Daoy (cell line): ENCODE measurements at places on chromosomes 1 and 21.

DNA sequence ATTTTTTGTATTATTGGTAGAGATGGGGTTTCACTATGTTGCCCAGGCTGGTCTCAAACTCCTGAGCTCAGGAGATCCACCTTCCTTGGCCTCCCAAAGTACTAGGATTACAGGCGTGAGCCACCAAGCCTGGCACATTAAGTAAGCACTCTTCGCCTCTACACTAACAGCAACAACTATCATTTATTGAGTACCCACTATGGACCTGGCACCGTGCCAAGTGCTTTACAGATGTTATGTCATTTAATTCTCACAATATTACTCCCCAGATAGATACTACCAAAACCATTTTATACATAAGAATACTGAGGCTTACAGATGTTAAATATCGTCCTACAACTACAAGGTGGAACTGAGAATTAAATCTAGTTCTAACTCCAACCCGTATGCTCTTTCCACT, 50.1 kb downstream of the TUT4 start:
- no peak for DNase-seq

DNA sequence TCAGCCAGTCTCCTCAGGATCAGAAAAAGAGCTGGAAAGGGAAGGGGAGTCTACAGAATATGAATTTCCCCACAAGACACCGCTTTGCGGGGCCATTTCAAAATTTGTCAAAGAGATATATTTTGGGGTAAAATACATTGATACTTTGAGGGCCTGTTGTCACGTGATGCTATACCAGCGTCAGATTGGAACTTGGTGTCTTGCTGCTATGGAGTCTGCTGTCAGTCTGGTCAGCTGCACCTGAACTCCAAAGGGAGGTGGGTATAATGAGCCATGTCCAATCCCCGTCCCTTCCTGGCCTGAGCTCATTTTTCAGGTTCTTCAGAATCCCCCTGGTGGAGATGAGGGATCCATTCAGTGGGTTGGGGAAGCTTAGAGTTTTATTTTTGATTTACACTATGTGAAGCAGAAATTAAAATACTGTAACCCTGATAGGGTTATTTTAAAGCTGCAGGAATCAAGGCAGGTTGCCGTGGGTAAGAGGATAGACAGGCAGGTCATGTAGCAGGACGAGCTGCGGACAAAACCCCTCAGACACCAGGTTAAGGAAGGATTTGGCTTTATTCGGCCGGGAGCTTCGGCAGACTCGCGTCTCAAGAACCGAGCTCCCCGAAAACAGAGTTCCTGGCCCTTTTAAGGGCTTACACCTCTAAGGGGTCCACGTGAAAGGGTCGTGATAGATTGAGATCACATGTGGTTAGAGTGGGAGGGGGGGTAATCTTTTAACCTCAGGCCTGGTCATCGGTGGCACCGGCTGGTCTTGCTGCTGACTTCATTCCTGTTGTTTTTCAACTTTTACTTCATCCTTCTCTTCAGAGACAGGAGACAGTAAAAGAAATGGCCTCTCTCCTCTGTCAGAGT, 2.2 kb upstream of the POFUT2 start:
- peak; percentile 11 for DNase-seq

DNA sequence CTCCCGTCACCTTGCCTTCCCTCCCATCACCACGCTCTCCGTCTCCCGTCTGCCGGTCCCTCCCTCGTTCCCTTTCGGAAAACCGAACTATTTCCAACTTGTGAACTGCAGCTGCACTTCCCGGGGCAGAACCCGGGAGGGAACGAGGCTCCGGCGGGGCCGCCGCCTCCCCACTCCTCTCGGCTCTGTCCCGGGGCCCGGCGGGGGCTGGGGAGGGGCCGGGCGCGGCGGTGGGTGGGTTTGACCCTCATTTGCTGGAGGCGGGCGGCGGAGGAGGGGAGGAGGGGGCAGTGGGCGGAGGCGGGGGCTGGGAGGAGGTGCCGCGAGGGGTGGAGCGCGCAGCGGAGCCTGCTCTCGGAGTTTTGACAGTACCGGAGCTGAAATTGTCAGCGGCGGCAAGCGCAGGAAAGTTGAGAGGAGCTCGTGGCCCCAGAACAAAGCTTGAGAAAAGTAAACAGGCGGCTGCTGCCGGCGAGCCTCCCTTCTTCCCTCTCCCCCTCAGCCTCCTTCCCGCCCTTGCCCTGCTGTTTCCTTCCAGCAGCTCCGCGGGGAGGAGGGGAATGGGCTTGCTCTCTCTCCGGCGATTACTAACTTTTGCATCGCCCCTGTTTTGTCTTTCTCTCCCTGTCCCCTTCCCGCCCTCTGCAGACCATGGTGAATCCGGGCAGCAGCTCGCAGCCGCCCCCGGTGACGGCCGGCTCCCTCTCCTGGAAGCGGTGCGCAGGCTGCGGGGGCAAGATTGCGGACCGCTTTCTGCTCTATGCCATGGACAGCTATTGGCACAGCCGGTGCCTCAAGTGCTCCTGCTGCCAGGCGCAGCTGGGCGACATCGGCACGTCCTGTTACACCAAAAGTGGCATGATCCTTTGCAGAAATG, 2.9 kb downstream of the LMO4 start:
- peak; percentile 80 for DNase-seq

DNA sequence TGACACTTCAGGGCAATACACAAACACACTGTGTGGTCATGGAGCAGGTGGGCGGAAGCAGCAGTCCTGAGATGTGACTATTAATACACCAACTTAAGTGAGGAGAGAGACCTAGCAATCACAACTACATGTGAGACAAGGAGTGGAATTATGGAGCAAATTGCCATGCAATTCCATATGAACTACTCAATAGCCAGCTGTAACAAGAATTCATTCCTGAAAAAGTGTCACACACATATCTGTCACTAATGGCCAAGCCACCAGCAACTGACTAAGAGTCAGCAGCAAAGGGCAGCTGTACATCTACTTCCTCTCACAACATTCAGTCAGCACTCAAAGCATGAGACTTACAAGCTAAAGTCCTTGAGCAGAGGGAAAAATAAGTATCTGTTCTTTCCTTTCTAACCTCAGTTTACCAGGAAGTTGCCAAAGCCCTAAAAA, 46.2 kb downstream of the GPR3 start:
- no peak for DNase-seq

- DNase-seq = no peak
Measured at GRCh38 chr1:36773827-36774541, 260.3 kb downstream of the GRIK3 start.

GRCh38 chr1:184882957-184883815, 91.1 kb downstream of the NIBAN1 start:
- DNase-seq = no peak

GRCh38 chr1:161718559-161719324, 2.6 kb upstream of the FCRLB start:
- no peak for DNase-seq

GRCh38 chr21:32940079-32941014, 85.4 kb upstream of the OLIG2 start:
- DNase-seq = peak; percentile 71

- DNase-seq = peak; percentile 70
Measured at GRCh38 chr1:98940722-98941079, 64.0 kb downstream of the PLPPR5 start.

GRCh38 chr1:49293016-49293415, 516.3 kb upstream of the BEND5 start:
- no peak for DNase-seq

DNA sequence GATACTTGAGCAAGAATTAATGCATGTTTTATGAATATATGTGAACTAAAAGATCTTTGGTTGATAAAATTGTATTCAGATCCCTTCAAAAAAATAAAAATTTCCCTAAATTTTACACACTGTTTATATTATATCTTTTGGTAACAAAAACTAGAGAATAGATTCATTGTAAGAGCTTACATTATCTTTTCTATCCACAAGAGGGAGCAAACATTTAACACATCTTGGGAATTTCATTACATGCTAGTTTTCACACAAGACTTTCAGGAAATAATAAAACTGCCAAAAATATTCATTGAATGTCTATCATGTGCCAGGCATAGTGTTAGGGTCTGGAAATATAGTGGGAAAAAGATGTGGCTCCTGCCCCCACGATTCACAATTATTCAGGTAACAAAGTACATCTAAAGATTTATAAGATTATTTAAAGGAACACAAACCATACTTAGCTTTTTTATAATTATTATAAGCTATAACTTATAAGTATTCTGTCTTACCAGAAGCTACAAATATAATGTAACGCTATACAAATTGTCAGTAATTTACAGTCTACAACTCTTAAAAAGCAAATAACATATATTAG, 30.6 kb downstream of the FAF1 start:
- DNase-seq = no peak

- no peak for DNase-seq
Measured at GRCh38 chr1:41362357-41362721, 1.1 kb downstream of the FOXO6 start.

DNA sequence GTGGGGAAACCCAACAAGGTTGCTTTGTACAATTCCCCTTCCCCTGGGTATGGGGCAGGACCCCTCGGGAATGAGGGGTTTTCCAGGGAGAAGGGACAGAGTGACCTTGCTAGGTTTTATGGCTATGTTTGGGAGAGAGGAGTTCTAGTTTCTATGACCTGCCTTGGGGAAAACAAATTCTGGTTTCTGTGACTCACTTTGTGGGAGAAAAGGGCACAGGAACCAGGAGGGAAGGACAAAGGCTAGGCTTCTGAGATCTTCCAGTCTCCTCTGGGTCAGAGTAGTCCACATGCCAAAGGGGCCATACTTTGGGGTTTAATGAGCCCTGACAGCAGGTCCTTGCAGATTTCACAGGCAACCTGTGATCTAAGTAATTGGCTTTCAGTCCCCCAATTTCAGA, 5.5 kb upstream of the PTGER3 start:
- DNase-seq = no peak

GRCh38 chr1:6440198-6441126, 15.9 kb downstream of the ESPN start:
- peak; percentile 85 for DNase-seq

DNA sequence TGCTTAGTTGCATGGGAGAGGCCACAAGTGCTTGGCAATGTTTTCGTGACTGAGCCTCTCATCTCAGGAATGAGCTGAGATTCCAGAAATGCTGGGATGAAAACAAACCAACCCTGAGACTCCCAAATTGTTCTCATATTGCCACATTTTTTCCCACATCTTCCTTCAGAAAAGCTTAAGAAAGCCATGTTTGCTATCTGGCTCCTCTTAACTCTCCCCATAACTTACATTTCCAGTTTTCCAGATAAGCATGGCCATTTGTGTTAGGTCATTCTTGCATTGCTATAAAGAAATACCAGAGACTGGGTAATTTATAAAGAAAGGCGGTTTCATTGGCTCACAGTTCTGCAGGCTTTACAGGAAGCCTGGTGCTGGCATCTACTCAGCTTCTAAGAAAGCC, 17.2 kb downstream of the DSCAM start:
- DNase-seq = no peak

DNA sequence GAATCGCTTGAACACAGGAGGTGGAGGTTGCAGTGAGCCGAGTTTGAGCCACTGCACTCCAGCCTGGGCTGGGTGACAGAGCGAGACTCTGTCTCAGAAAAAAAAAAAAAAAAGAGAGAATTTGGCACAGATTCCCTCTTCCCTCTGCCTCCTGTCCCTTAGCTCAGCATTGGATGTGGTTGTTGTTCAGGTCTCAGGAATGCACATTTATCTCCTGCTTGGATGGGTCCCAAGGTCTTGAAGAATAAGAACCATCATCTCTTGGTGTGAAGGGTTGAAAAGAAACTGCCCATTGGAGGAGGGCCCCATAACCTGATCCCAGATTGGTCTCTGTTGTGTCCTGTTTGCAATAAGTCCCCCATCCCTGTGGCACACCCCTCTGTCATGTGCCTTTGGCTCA, 34.9 kb downstream of the UBIAD1 start:
- DNase-seq = no peak

GRCh38 chr1:66250478-66250877, 283.5 kb upstream of the SGIP1 start:
- DNase-seq = no peak

- DNase-seq = no peak
Measured at GRCh38 chr1:208600456-208601190, 356.4 kb upstream of the PLXNA2 start.

- peak; percentile 26 for DNase-seq
Measured at GRCh38 chr1:172298141-172298540, 122.3 kb upstream of the C1orf105 start.

GRCh38 chr1:87464022-87464490, 135.4 kb downstream of the LMO4 start:
- DNase-seq = no peak

GRCh38 chr1:181131255-181131941, 42.9 kb downstream of the IER5 start:
- DNase-seq = no peak

GRCh38 chr1:59188413-59189213, 108.3 kb upstream of the FGGY start:
- DNase-seq = no peak

DNA sequence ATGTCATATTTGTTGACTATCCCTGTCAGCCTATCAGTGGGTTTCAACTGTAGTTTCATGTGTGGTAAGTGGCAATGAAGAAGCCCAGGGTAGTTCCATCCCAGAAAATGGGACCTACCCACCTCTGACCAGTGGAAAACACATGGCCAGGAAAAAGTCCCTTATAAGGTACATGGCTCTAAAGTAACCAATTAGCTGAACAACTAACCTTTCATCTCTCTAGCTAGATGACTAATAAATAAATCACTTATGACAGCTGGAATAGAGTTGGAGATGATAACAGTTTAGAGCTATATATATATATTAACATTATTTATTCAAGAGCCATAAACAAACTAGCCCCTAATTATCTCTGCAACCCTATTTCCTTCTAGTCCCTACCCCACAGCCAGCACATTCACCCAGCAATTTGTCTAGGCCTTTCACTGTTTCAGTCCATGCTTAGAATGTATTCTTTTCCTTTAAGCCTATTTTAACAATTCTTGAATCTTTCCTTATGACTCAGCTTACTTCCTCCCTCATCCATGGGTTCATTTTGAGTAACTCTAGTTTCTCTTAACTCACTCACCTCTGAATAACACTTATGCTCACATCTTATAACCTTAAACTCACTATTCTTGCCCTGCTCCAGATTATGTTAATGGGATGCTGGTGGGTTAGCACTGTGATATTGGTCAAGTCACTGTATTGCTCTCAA, 83.7 kb downstream of the TNFSF18 start:
- no peak for DNase-seq

DNA sequence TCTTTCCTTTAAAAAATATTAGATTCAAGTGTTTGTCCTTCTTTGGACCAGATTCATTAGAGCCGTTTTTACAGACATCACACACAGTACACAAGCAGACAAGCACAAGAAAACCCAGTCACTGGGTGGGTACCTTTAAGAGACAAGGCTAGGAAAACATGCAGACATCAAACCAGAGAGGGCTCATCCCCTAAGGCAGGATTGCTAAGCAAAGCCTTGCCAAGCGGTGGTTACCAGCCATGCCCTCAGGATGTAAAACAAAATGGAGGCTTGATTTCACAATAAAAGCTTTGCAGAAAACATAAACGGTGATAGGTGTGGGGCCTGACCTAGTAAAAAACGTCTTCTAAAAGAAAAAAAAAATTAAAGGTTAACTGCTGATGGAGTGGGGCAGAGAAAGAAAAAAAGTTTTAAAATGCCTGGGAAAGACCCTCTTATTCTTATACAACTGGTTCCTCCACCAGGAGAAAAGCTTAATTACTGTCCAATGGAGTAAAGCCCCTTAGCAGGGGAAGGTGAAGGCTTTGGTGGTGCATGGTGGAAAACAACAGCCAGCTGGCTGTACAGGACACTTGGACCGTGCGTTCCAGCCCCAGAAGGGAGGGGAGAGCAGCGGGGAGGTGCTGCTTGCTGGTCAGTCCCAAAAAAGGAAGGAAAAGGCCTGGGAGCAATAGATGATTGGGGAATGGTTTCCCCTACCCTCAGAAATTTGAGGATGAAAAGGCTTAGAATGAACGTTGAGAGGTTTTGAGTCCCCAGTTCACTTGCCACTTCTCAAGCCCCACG, 30.4 kb upstream of the FMO1 start:
- DNase-seq = no peak
